HuH-7.5 (cell line): ENCODE measurements at places on chromosomes 11 and 22.

GRCh38 chr11:70670676-70671034 is 272.3 kb downstream of the CTTN start:
- no peak for DNase-seq

- DNase-seq = peak; percentile 81
Measured at GRCh38 chr22:46798366-46799350, 36.2 kb downstream of the TBC1D22A start.

- no peak for DNase-seq
Measured at GRCh38 chr11:134045799-134046635, 22.9 kb upstream of the JAM3 start.

DNA sequence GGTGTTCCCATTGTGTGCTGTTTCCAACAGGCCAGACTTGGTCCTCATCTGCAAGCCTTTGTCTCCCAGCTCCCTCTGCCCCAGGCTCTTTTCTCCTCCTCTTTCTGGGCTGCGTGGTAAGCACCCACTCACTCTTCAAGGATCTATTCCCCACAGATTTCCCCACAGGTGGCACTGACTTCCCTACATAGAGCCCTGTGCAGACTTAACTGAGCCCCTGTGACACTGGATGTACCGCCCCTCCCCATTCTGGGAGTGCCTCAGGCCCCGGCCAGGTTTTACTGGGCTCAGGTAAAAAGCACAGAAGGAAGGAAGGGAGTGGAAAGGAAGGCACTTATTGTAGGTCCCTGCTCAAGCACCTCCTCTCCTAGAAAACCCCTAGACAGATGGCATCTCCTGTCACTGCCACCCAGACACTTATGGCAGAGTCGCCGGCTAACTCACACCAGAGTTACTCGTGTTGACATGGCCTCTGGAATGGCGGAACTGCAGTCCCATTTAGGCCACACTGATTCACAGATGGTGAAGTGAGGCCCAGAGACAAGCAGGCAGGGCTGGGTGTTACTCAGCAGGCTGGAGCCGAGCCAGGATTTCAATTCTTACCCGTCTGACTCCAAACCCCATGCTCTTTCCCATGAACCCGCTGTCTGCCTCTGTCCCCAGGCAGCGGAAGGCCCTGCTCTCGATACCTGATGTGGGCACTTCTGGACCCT is 47.2 kb downstream of the LRRC32 start:
- no peak for DNase-seq

DNA sequence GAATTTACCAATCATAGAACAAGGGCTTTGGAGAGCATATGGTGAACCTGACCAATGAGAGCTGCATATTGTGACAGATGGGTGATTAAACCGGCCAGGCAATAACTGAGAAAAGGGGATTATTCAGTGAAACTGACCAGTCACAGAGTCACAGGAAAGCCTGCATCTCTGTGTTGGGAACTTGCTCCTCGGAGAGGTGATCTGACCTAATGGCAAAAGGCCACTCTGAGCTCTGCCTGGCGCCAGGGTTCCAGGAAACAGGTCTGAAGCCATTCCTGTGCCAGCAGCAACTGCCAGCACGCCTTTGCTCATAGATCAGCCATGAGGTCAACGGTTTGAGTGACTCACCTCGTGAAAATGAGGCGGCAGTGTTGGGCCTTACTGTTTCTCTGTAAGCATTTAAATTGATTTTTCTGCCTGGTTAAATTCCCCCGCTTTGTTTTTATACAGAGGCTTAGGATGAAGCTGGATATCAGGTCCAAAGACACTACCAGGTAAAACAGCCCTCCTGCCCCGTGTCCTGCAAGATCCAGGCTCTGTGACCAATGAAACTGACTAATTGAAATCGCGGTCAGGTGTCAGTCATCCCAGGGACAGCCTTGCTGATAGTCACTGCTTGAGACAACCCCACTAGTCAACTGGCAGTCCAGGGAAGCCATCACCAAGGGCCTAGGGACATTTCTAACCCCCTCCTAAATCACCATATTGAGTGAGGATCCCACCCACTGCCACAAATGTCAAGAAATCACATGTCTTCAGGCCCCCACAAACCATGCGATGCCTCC is 35.8 kb upstream of the MYOD1 start:
- DNase-seq = no peak

DNA sequence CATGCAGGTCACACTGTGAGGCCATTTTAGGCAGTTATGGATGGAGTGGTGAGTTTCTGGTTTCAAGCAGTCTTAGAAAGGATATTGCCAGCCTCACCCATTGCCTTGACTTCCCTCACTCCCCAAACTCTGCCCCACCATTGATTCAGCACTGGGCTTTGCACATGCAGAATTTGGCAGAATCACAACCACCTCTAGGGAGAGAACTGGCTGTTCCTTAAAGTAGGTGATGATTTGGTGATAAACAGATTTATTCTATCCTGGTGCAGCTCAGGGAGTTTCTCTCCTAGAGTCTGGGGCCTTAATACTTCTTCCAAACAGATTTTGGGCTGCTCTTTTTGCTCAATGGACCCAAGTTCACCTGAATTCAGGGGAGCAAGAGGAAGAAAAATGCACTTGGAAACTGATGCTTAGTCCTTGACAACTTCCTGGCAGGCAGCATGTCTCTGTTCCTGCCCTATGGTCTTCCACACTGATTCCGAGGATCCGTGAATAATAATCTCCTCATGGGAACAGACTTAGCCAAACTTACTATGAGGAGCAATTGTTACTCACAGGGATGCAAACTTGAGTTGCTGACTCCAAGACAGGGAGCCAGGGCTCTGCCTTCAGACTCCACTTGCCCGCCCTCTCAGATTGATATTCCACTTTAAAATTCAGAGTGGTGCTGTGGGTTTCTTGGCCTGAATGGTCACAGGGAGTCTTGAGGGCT is 129.7 kb upstream of the PARVA start:
- no peak for DNase-seq

DNA sequence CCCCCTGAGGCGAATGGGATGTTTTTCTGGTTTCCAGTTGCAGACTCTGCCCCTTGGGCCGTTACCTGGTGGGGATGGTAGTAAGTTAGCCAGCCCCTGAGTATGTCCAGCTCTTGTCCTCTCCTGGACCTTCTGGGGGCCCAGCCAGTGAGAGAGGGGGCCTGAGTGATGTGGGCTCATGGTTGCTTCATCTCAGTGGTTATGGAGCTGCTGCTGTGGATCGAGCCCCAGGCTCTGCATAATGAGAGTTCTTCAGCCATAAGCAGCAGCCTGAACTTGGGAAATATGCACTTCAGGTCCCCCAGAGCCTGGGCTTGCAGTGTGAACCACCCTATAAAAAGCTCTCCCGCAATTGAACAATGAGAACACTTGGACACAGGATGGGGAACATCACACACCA is 5.9 kb downstream of the TMPRSS13 start:
- no peak for DNase-seq

DNA sequence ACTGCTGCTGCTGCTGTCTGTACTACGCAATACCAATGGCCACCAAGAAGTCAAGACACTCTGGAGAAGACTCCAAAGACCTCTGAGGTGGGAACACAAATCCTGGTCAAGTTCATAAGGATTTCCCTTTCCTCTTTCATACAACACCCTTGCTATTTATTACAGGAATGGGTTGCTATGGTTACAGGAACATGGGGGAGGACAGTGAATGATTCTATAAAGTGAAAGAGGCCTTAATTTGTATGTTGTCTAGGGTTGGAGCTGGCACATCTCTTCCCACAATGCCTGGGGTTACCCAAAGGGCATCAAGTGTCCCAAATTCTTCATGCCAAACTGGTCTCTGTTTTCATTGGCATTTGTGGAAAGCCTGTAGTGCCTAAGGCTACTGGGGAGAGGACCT is 11.4 kb upstream of the SEC14L3 start:
- DNase-seq = no peak

DNA sequence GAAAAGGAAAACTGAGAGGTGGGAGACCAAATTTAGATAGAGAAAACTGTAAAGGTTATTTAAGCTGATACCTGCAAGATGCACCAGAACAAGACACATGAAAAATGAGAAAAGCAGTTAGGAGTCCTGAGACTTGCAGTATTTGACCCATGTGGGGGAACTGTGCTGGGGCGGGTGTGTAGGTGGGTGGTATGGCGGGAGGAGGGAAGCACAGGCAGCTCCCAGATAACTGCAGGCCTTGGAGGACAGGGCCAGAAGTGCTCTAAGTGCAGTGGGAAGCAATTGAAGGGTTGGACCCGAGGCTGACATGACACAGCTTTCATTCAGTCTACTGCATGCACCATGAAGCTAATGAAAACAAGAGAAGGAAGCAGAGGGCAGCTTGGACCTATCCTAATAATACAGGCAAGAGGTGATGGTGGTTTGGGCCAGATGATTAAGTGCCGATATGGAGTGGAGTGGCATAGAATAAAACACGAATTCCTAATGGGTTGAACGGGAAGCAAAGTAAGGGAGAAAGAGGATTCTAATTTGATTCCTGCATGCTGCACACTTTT is 48.0 kb upstream of the ANO3 start:
- no peak for DNase-seq

DNA sequence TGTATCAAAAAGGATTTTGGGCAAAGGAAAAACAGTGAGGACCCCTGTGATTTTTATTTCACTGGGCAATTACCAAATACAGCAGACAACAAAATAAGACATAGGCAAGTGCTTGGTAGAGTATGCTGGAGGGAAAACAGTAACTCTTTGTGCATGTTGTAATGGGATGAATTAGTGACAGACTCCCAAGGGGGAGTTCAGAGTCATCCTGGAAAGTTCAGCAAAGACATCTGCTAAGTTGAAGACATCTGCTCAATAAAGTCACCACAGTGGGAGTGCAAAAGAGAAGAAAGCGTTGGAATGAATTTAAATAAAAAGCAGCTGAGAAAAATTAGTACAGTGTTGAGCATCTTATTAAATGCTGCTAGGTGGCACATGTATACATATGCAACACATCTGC is 378.8 kb upstream of the ISX start:
- DNase-seq = no peak

DNA sequence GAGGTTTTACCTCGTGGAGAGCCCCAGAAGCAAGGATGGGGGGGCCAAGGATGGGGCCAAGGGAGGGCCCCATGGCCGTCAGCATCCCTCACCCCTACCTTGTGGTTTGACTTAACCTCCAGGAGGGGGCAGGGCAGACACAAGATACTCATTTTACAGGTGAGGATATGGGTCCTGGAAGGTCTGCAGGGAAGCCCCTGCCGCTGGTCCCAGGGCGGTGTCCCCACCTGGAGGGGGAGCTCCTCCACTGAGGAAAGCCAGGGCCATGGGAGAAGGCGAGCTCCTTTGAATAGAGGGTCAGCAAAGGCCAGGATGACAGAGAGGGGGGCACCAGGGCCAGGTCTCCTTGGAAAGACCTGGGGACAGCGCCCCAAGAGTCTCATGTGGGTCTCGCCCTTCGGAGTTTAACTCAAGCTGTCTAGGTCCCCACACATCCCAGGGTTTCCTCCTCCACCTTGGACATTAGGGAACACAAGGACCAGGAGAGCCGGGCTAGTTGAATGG is 5.9 kb upstream of the ADORA2A start:
- peak; percentile 85 for DNase-seq

- no peak for DNase-seq
Measured at GRCh38 chr11:128294001-128294670, 293.2 kb downstream of the ETS1 start.

GRCh38 chr22:30219049-30219654 is 27.4 kb downstream of the LIF start:
- DNase-seq = no peak

- DNase-seq = no peak
Measured at GRCh38 chr11:2675540-2675939, 24.3 kb downstream of the KCNQ1OT1 start.

- no peak for DNase-seq
Measured at GRCh38 chr11:19756675-19757475, 44.2 kb downstream of the NAV2 start.

GRCh38 chr11:118705791-118706545 is 26.5 kb upstream of the TREH start:
- DNase-seq = no peak

DNA sequence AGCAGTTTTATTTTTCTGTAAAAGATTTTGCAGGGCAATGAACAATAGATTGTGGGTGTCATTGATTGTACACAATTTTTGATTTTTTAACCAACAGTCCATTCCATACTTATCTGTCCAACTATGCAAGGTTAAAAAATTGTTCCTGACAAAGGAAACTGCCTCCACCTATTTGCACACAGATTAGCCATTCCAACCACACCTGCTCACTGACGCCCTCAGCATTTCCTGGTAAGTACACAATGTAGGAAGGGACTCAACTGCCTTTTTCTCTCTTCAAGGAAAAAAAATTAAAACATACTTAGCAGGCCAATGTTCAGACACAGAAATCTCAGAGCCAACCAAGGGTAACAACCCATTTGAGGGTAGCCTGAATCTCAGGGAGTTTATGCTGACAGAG is 4.3 kb upstream of the FUT4 start:
- DNase-seq = no peak

DNA sequence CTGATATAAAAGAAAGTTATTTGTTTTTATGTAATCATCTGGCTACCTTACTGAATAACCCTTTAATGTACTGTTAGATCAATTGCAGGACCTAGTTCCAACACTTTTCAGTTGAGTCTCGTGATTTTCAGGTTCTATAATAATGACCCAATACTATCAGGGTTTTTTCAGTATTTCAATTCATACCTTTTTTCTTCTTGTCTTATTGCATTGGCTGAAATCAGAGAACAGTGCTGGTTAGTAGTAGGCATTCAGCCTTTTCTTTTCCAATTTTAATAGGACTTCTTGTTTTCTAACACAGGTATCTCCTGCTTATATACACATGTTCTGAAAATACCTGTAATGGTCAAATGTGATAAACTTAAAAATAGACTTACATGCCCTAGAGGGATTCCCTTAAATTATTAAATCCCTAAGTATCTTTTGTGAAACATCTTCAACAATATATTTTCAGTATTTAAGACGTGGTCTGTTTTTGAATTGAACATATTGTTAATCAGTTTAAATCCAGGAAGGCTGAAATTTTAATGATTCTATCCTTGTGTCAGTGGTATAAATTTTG is 13.6 kb downstream of the ZC3H12C start:
- no peak for DNase-seq

GRCh38 chr22:30434843-30435242 is 9.3 kb downstream of the MTFP1 start:
- no peak for DNase-seq

GRCh38 chr22:27213766-27214581 is 556.6 kb downstream of the MIAT start:
- no peak for DNase-seq

GRCh38 chr11:58524232-58525036 is 16.5 kb upstream of the OR5B21 start:
- DNase-seq = peak; percentile 48

DNA sequence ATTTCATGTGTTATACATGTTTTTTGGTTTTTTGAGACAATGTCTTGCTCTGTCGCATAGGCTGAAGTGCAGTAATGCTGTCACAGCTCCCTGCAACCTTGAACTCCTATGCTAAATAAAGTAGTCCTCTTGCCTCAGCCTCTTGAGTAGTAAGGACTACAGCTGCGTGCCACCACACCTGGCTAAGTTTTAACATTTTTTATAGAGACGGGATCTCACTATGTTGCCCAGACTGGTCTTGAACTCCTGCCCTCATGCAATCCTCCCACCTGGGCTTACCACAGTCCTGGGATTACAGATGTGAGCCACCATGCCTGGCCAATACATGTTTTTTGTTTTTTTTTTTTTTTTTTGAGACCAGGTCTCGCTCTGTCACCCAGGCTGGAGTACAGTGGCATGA is 33.9 kb downstream of the SWAP70 start:
- no peak for DNase-seq
